ENCODE measurements at places on chromosomes 3 and 15. TPM values are rescaled to one million over a fixed set of nuclear protein-coding genes. Genes with fewer than 3 reads are reported as not detected.

- no peak for DNase-seq
Observed at GRCh38 chr3:194447161-194447560, 39.6 kb downstream of the ATP13A3 start.

Gene MORC1
- not detected for total RNA-seq

GRCh38 chr3:71488882-71489281, 94.6 kb downstream of the FOXP1 start:
- DNase-seq: no peak

Gene ACKR2
- total RNA-seq: 0.20 TPM

Gene FGF7
- total RNA-seq: not detected

- no peak for DNase-seq
Observed at GRCh38 chr3:69649120-69650065, 89.9 kb upstream of the MITF start.

Gene CCDC33
- total RNA-seq: not detected
